Upper lobe of right lung (tissue), 1 donor: ENCODE measurements at places on chromosomes 1 and 21. TPM values are rescaled to one million over a fixed set of nuclear protein-coding genes. Genes with fewer than 3 reads are reported as not detected.

Gene FCAMR
- not detected for total RNA-seq

DNA sequence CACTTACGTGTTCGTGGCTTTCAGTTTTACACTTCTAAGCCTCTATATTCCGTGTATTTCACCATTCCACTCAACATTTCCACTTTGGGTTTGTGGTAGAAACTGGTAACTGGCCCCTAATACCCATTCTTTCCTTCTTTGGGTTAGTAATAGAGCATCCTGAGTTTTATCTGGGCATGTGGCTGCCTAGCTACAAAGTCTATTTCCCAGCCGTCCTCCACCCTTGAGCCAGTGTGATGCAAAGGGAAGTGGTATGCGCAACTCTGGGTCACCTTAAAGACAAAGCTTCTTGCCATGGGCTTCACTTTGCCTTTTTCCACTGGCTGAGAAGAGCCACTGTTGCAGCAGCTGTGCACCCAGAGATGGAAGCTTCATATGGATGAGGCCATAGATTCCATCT, 73.9 kb downstream of the LAMC2 start:
- no peaks in the 10 kb centered on the region for H3K27me3 ChIP-seq
- DNase-seq = no peak
- H3K36me3 ChIP-seq = no peaks in the 10 kb centered on the region
- no peak overlapping the region for H3K4me3 ChIP-seq

Gene NT5C1A
- 0.49 TPM for total RNA-seq

DNA sequence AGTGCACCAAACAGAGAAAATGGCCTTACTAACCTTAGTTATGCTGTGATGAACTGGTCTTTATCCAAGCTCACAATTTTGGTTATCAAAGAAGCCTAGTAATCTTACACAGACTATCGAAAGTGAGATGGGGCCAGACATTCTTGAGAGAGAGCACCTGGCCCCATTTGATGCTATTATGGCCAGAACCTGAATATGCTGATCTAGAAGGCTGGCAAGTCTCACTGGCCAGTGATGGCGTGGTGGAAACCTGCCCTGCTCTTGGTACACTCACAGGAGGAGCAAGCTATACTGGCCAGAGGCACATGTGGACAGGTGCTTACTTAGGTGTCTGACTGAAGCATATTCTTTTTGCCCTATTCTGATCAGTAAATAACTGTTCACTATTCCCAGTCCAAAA, 357.8 kb upstream of the ZRANB2 start:
- H3K27ac ChIP-seq = no peak overlapping the region
- no peak for DNase-seq
- H3K4me3 ChIP-seq = no peak overlapping the region
- no peaks in the 10 kb centered on the region for H3K27me3 ChIP-seq

Gene SLC6A17
- total RNA-seq = 0.06 TPM

DNA sequence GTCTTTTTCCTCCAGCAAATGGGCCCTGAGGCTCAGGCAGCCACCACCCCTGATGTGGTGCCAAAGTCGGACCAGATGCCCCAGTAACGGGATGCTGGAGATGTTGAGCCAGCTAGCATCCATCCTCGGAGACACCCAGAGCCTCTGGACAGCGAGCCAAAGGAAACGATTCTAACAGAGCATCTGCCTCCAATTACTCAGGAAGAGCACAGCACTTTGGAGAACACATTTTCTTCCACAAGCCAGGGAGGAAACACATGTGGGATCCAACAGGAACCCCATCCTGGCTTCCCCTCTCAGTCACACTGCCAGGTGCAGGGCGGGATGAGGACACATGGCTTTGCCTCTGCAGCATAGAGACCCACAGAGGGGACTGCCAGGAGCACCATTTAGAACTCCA, 44.9 kb downstream of the C1orf198 start:
- H3K36me3 ChIP-seq = no peaks in the 10 kb centered on the region
- no peak overlapping the region for H3K4me3 ChIP-seq
- H3K4me1 ChIP-seq = peaks cover 21% of the 10 kb centered on the region
- DNase-seq = no peak

GRCh38 chr21:15669247-15669646, 60.5 kb upstream of the USP25 start:
- H3K27me3 ChIP-seq = no peaks in the 10 kb centered on the region
- no peaks in the 10 kb centered on the region for H3K4me1 ChIP-seq
- no peak overlapping the region for H3K4me3 ChIP-seq
- no peak overlapping the region for H3K27ac ChIP-seq

Gene SH3D21
- 10.2 TPM for total RNA-seq

DNA sequence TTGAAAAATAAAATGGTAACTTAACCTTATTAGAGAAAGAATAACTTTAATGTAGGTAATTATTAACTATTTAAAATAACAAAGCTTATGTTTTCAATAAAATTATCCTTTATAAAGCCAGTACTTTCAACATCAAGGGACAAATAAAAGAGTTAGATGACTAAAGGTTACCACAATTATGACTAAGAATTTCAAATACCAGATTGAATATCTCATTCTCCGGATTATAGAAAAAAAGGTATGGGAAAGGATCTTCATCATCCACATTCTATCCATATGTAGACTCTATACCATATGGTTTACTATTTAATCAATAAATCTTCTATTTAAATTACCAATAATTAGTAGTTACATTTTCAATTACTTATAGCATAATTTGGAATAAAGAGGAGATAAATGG, 62.8 kb downstream of the TOR3A start:
- peaks cover 11% of the 10 kb centered on the region for H3K4me1 ChIP-seq
- no peaks in the 10 kb centered on the region for H3K36me3 ChIP-seq
- no peaks in the 10 kb centered on the region for H3K27me3 ChIP-seq
- no peak for DNase-seq
- H3K27ac ChIP-seq = no peak overlapping the region

Gene CBS
- 69.0 TPM for total RNA-seq

DNA sequence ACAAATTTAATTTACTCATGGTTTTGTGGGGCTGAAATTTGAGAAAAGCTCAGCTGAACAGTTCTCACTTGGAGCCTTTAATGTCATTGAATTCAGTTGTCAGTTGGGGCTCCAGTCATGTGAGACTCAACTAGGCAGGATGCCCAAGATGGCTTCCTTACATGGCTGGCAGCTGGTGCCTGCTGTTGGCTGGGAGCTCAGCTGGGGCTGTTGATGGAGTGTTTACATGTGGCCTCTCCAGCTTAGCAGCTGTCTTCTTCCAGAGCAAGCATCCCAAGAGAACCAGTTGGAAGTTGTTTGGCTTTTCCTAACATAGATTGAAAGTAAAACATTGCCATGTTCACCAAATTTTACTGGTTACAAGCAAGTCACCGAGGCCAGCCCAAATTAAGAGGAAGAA, 81.8 kb upstream of the KCNA3 start:
- H3K4me1 ChIP-seq = no peaks in the 10 kb centered on the region
- no peaks in the 10 kb centered on the region for H3K27me3 ChIP-seq
- no peak overlapping the region for H3K27ac ChIP-seq

DNA sequence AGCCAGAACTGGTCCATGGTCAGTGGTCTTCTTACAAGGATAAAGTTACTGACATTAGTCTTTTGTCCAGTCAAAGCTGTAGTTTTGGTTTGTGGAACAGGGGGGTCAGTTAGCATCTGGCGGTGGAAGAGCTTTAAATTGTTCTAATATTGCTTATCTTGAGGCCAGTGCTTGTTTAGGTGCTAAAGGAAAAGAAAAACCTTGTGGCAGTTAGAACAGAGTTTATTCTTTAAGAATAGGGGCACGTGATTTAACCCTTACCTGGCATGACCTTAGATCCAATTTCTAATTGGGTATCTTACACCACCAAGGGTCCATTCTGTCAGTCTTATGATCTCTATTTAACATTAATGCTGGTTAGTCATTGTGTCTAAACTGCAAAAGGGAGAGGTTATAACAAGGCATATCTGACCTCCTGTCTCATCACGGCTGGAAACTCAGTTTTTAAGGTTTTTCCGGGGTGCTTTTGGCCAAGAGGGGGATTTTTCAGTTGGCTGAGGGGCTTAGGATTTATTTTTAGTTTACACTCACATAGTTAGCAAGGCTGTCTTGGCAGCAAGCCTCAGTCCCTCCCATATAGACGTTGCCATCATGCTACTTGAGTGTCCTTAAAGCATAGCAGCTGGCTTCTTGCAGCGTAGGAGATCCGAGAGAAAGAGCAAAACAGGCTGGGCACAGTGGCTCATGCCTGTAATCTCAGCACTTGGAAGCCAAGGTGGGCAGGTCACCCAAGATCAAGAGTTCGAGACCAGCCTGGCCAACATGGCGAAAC, 60.1 kb upstream of the FAM89A start:
- no peak overlapping the region for H3K27ac ChIP-seq
- H3K4me3 ChIP-seq = no peak overlapping the region
- H3K36me3 ChIP-seq = no peaks in the 10 kb centered on the region
- H3K4me1 ChIP-seq = no peaks in the 10 kb centered on the region
- H3K27me3 ChIP-seq = peaks cover 5% of the 10 kb centered on the region
